Activated CD4-positive, alpha-beta T cell treated with anti-CD3 and anti-CD28 coated beads, Interleukin-2, amount 10 ng/mL, durations not matched to agents 7 days and 5 days (primary cell): ENCODE measurements at places on chromosomes 2 and 18. TPM values are rescaled to one million over a fixed set of nuclear protein-coding genes. Genes with fewer than 3 reads are reported as not detected.

DNA sequence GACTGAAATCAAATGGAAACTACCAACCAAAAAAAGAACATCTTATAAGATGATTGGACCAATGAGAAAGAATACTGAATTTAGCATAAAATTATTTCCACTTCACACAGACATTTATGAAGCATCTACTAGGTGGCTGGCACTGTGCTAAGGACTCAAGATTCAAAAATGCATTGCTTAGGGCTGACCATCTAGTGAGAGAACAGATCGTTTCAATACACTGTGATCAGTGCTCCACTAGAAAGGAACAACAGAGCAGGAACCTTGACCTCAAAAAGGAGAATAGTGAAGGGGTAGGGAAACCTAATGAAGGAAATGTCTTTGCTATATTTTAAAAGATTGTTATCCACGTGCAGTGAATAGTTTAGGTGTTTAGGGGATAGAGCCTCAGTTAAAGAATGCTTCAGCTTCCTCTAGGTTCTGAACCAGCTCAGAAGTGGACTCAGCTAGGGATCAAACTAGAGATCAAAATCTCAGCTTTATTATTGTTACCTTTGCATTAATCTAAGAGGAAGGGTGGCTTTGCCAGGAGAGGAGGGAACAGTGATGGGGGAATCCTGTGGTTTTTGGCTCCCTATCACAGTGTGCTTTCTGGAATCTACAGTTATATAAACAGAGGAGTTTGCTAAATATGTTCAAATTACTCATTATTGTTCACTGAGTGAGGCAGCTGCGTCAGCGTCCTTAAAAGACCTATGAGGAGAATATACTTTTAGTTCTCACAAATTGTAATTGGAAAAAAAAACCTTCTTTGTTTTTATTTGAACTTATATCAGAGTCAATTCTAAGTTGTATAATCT, 16.2 kb upstream of the BBS5 start:
- no peak overlapping the region for H3K4me3 ChIP-seq
- no peaks in the 10 kb centered on the region for H3K4me1 ChIP-seq
- peaks cover 2% of the 10 kb centered on the region for H3K27me3 ChIP-seq
- no peak for DNase-seq
- H3K27ac ChIP-seq = no peak overlapping the region

DNA sequence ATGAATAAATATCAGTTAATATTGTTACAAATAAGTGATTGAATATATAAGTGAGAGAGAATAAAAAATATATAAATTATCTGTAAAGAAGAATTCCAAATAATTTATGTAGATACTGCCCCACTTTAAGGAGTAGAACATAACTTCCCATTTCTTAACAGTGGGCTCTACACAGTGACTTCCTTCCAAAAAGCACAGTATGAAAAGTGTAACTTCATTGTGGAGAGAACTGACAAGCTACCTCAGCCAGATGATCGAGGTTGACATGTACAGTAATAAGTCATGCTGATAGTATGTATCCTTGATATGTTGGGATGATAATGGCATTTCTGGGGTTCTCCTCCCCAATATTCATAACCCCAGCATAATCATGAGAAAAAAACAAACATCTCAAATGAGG, 191.9 kb upstream of the FN1 start:
- H3K36me3 ChIP-seq = no peaks in the 10 kb centered on the region
- no peak overlapping the region for H3K27ac ChIP-seq
- H3K4me1 ChIP-seq = no peaks in the 10 kb centered on the region
- H3K4me3 ChIP-seq = no peak overlapping the region
- DNase-seq = no peak
- peaks cover 2% of the 10 kb centered on the region for H3K27me3 ChIP-seq

DNA sequence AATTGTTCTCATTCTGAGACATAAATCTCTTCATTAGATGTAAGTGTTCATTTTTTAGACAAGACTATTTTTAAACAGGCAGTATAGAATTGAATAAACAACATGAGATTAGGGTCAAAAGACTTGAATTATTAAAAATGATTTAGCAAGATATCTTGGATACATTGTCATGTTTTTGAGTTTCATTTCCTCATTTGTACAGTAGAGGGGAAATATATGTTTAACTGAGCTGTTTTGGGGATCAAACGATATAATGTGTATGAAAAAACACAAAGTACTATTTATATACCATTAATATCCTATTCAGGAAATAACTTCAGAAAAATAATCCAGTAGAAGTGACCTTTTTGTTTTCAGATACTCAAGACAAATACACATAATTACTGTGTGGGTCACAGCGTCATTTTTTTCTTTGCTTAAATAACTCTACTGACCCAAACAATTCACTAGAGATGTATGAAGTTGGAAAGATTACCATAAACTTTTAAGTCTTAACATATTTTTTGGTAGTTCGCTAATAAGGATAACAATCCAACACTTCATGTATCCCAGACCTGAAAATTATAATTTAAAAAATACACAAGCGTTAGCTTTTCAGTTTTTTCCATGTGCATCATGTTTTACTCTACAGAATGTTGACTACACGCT, 896 bp upstream of the ASXL3 start:
- no peak overlapping the region for H3K27ac ChIP-seq
- DNase-seq = no peak
- H3K4me3 ChIP-seq = peak overlapping the region; percentile 60
- H3K27me3 ChIP-seq = peaks cover 30% of the 10 kb centered on the region
- no peaks in the 10 kb centered on the region for H3K36me3 ChIP-seq
- peaks cover 6% of the 10 kb centered on the region for H3K4me1 ChIP-seq

DNA sequence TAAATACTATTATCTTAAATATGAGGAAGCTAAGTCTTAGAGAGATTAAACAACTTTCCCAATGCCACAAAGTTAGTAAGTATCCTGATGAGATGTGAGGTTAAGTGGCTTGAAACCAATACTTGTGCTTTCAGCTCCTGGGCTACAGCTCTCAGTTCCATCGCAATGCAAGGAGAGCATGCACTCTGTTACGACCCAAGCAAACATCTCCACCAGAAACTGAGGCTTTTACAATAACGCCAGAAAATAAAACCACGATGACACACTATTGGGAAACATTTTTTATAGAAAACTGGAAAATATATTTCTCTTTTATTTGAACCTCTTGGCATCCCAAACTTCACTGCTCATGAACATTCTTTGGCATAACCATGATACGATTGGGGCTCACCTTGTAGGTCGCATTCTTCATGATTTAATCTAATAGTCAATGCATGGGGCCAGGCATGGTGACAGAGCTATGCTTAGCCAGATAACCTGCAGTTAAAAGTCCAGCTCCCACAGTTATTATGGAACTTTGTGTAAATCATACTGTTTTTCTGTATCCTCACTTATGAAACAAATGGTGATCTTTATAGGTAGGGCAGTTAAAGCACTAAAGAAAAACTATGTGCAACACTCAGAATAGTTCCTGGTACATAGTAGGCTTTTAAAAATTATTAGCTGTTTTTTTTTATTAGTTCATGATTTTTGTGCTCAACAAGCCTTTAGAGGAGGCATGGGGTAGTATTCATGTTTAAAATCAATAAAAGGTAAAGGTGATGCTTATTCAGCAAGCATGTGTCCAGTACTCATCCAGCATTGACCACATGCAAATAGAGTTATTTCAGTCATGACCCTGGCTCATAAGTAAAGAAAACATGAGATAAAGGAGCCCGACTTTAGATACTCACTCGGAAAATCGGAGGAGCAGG, 238.3 kb upstream of the TRIB2 start:
- no peak for DNase-seq
- peaks cover 14% of the 10 kb centered on the region for H3K36me3 ChIP-seq
- H3K27ac ChIP-seq = no peak overlapping the region
- no peaks in the 10 kb centered on the region for H3K4me1 ChIP-seq
- no peak overlapping the region for H3K4me3 ChIP-seq
- no peaks in the 10 kb centered on the region for H3K27me3 ChIP-seq

DNA sequence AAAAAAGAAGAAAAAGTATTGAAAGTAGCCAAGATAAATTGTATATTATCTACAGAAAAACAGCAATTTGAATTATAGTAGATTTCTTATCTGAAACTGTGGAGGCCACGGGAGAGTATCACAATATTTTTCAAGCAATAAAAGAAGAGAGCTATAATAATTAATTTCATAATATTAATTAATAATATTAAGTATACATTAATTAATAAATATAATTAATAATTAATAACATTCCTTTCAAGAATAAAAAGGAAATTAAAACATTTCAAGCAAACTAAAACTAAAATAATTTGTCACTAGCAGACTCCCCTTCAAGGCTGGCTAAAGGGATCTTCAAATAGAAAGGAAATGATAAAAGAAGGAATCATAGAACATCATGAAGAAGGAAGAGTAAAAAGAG, 372.7 kb upstream of the KYNU start:
- H3K27me3 ChIP-seq = no peaks in the 10 kb centered on the region
- no peaks in the 10 kb centered on the region for H3K4me1 ChIP-seq
- DNase-seq = no peak
- H3K27ac ChIP-seq = no peak overlapping the region

DNA sequence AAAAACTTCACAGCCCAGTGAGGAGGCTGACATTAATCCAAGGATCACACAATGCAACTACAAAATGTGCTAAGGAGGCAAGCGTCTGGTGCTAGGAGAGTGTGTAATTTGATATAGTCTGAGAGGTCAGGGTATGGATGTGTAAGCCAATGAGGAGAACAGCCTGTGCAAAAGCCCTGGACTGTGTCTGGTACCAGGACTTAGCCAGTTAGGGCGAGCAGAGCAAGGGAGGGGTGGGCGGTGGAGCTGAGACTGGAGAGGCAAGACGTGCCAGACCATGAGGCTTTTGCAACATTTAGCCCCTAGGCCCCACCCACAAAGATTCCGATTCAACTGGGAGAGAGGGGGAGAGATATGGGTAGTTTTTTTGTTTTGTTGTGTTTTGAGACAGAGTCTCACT, 33.5 kb upstream of the SPRED2 start:
- no peak overlapping the region for H3K27ac ChIP-seq
- no peaks in the 10 kb centered on the region for H3K36me3 ChIP-seq
- H3K27me3 ChIP-seq = peaks cover 11% of the 10 kb centered on the region

DNAJC5G gene
- not detected for total RNA-seq

RBKS gene
- total RNA-seq = 1.2 TPM
